ENCODE measurements at places on chromosomes 2 and 18.

- no peak for DNase-seq
These were observed at the start of gene ARHGEF4 for GRCh38 chr2:130836501-130837174. TSS of gene ARHGEF4 (plus strand) at chr2:130836914. CDS start at chr2:130836954, 40 bp downstream.

GRCh38 chr18:57959278-57959677, 84.7 kb upstream of the NEDD4L start:
- DNase-seq = no peak

DNA sequence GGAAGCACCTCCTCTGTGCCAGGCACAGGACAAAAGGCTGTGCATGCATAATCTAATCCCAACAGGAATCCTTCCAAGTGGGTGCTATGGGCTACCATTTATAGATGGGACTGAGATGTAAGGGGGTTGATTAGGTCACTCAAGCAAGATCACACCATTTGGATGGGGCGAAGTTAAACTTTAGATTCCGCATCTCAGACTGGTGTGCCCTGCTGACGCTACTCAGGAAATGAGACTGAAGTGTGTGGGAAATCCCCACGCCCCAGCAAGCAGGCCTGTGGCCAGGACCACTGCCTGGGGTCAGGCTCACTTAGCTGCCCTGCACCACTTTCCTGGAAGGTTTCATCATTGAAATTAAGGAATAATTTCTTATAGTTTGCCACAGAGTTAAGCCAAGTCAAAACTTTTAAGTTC, 70.5 kb upstream of the PPP1CB start:
- peak; percentile 58 for DNase-seq

- DNase-seq = no peak
These were observed 32.6 kb downstream of the MRPL35 start for GRCh38 chr2:86231680-86232372.

- DNase-seq = no peak
These were observed 185.7 kb upstream of the ZEB2 start for GRCh38 chr2:144705328-144706245.

DNA sequence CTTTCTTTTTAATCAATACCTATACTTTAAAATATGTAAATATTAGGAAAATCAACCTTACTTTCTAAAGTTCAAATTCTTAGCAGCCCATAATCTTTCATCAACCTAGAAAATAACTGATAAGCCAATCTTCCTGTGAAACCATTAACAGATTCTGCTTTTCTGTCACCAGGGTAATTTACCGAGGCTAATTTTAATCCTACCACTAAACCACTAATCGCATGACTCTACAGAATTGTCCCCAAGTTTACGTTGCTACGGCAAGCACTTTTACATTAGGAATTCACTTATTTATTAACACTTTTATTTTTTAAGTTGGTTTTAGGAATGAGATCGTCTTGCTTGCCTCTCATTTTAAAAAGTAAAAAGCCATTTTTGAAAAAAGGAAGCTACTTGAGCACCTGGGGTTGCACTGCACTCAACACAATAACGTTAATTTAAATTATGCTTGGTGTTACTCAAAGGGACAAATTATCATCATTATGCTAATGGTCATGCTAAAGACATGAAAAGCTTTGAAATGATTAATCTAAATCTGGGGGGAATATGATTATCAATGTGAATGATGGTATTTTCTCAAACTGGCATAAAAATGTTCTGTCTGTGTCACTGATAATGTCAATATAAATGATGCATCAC, 10.2 kb downstream of the ZNF516 start:
- DNase-seq = no peak

- DNase-seq = no peak
These were observed 43.6 kb upstream of the PXDN start for GRCh38 chr2:1787755-1788477.

Data from stimulated activated CD4-positive, alpha-beta T cell treated with anti-CD3 and anti-CD28 coated beads, Interleukin-1b, Interleukin-23, amount 100 ng/mL, for 24 hours (primary cell).